ENCODE measurements at places on chromosomes 11 and 22. TPM values are rescaled to one million over a fixed set of nuclear protein-coding genes. Genes with fewer than 3 reads are reported as not detected.

PIWIL4 gene
- total RNA-seq, result 1.6 TPM

OR5L2 gene
- not detected for total RNA-seq

CHEK2 gene
- 21.7 TPM for total RNA-seq

MMP11 gene
- 9.2 TPM for total RNA-seq

DUSP8 gene
- under 0.01 TPM for total RNA-seq

CBY1 gene
- total RNA-seq, result 16.2 TPM

KIAA1671 gene
- 0.83 TPM for total RNA-seq

F2 gene
- 0.18 TPM for total RNA-seq

GGTLC3 gene
- total RNA-seq, result not detected

CASP1 gene
- 29.3 TPM for total RNA-seq

GLB1L2 gene
- total RNA-seq, result 0.18 TPM

ACR gene
- total RNA-seq, result not detected

KRTAP5-1 gene
- total RNA-seq, result not detected

MFRP gene
- not detected for total RNA-seq

OR4A16 gene
- total RNA-seq, result not detected

RIC3 gene
- not detected for total RNA-seq

OR9Q1 gene
- not detected for total RNA-seq

GGT1 gene
- total RNA-seq, result 4.3 TPM

OR56B1 gene
- total RNA-seq, result not detected

PELI3 gene
- total RNA-seq, result 22.7 TPM

GGT5 gene
- total RNA-seq, result 6.7 TPM

OR52I2 gene
- total RNA-seq, result not detected

PHETA2 gene
- 15.8 TPM for total RNA-seq

ELMOD1 gene
- 0.83 TPM for total RNA-seq

TYR gene
- not detected for total RNA-seq

MMP1 gene
- 655 TPM for total RNA-seq

DYNC2H1 gene
- 71.3 TPM for total RNA-seq

TRIM48 gene
- not detected for total RNA-seq

MUC5B gene
- total RNA-seq, result not detected

OR8H1 gene
- total RNA-seq, result 0.14 TPM

MS4A7 gene
- not detected for total RNA-seq

LDHAL6A gene
- not detected for total RNA-seq

BBOX1 gene
- total RNA-seq, result 0.28 TPM

EFEMP2 gene
- total RNA-seq, result 94.0 TPM

CARD10 gene
- 1.5 TPM for total RNA-seq

OR52A1 gene
- not detected for total RNA-seq

CSNK2A3 gene
- total RNA-seq, result 1.1 TPM

INS gene
- total RNA-seq, result not detected

PGA5 gene
- not detected for total RNA-seq

APOL5 gene
- total RNA-seq, result not detected

PRSS23 gene
- total RNA-seq, result 252 TPM

TENM4 gene
- 16.4 TPM for total RNA-seq

LRRC75B gene
- 6.4 TPM for total RNA-seq

NXF1 gene
- 9.7 TPM for total RNA-seq

SCGB1D2 gene
- total RNA-seq, result not detected

C11orf97 gene
- not detected for total RNA-seq

HORMAD2 gene
- under 0.01 TPM for total RNA-seq

YIF1A gene
- total RNA-seq, result 239 TPM

C11orf21 gene
- not detected for total RNA-seq

CCDC73 gene
- total RNA-seq, result not detected

DKK3 gene
- total RNA-seq, result 371 TPM

CASP12 gene
- total RNA-seq, result not detected

INPPL1 gene
- 72.4 TPM for total RNA-seq
